Activated CD4-positive, alpha-beta memory T cell treated with anti-CD3 and anti-CD28 coated beads, Interleukin-2, amount 10 ng/mL, durations not matched to agents 7 days and 5 days (primary cell): ENCODE measurements at places on chromosomes 16 and 17.

DNA sequence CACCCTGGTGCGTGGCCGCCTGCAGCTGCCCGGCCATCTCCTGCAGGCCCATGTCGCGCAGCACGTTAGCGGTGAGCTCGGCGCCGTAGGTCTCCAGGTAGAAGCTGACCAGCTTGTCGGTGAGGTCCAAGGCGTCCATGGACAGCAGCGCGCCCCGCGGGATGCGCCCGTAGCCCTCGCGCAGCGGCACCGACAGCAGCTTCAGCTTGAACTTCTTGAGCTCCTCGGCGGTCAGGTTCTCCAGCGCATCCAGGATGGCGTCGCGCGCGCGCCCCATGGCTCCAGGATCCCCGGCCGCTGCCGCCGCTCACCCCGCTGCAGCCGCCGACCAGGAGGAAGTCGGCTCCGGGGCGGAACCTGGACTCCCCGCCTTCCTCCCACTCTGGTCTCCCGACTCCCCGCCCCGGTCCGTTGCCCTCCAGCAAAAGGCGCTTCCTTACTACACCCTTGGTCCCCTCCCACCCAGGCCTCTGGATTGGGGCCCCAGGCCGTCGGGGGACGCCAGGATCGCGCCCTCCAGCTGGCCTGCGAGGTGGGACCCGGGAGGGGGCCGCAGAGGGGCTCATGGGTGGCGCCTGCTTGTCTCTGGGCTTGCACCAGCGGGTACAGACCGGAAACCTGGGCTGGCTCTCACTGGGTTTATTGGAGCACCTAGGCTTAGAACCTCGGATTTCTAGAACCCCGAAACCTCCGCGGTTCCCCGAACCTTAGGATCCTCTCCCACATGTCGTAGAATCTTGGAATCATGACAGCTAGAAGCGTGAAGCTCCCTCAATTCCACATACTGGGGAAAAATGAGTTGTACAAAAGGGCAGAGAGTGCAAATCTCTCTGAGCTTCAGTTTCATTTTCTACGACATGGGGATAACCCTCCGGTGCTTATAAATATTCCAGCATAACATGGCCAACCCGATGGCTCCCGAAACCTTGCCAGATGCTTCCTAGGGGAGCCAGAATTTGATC is at the start of gene PYCARD:
TSS of gene PYCARD (minus strand) at position 347 of the 962 bp plus-strand sequence. CDS start at position 277, 70 bp downstream.
- DNase-seq, result peak; percentile 58

- DNase-seq, result peak; percentile 34
Observed at GRCh38 chr16:81779536-81780320, 637 bp downstream of the PLCG2 start.

DNA sequence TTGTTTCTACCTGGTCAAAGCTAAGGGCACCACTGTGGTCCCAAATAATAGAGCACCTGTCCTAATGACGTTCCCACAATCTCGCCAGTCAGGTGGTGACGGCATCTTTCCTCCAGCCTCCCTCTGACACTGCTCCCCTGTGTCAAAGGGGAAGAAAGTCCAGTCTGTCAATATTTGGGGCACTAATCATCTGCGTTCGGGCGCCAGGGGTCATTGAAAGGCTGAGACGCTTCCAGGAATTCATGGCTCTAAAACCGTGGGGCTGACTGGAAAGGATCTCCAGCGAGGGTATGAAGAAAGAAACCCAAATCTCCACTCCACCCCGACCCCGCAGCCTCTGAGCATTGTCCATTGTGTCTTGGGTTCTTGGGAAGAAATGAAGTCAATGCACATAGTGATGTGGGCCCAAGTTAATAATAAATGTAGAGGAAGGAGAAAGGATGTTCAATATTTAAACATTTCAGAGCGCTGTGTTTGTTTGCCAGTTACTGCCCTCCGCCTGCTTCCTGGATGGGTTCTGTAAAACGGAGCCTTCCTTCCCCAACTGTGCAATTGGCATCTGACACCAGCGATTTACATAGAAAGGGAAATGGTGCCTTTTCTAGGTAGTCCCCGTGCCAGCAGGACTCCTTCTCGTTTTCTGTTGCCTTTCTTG is 103.2 kb downstream of the SOCS1 start:
- DNase-seq, result no peak

- DNase-seq, result peak; percentile 63
Observed at GRCh38 chr17:1060991-1061390, 64.1 kb downstream of the TIMM22 start.

GRCh38 chr16:10597187-10597601 is 16.8 kb upstream of the EMP2 start:
- no peak for DNase-seq
